ENCODE measurements at places on chromosomes 1 and 21. TPM values are rescaled to one million over a fixed set of nuclear protein-coding genes. Genes with fewer than 3 reads are reported as not detected.

TTC22 gene
- 0.14 TPM for total RNA-seq

DNAI4 gene
- 17.9 TPM for total RNA-seq

MRPL55 gene
- total RNA-seq, result 51.0 TPM

SERINC2 gene
- 1.6 TPM for total RNA-seq

THBS3 gene
- 7.2 TPM for total RNA-seq

G0S2 gene
- 307 TPM for total RNA-seq

NBPF1 gene
- total RNA-seq, result 9.7 TPM

TAL1 gene
- 4.3 TPM for total RNA-seq

KHDC4 gene
- 21.2 TPM for total RNA-seq

C1QC gene
- total RNA-seq, result 76.6 TPM

ADGRB2 gene
- 12.1 TPM for total RNA-seq

NR1I3 gene
- not detected for total RNA-seq

MSH4 gene
- 0.25 TPM for total RNA-seq

CELA2B gene
- not detected for total RNA-seq

TNFRSF1B gene
- 16.2 TPM for total RNA-seq

PGLYRP3 gene
- not detected for total RNA-seq

SLC66A1 gene
- total RNA-seq, result 5.8 TPM

DISC1 gene
- 3.5 TPM for total RNA-seq

All from left ventricle myocardium inferior (tissue), 1 donor.